NCI-H1105 (cell line): ENCODE measurements at places on chromosomes 6 and 20.

- DNase-seq = no peak
These were observed 16.6 kb downstream of the CHMP4B start for GRCh38 chr20:33827634-33828325.

DNA sequence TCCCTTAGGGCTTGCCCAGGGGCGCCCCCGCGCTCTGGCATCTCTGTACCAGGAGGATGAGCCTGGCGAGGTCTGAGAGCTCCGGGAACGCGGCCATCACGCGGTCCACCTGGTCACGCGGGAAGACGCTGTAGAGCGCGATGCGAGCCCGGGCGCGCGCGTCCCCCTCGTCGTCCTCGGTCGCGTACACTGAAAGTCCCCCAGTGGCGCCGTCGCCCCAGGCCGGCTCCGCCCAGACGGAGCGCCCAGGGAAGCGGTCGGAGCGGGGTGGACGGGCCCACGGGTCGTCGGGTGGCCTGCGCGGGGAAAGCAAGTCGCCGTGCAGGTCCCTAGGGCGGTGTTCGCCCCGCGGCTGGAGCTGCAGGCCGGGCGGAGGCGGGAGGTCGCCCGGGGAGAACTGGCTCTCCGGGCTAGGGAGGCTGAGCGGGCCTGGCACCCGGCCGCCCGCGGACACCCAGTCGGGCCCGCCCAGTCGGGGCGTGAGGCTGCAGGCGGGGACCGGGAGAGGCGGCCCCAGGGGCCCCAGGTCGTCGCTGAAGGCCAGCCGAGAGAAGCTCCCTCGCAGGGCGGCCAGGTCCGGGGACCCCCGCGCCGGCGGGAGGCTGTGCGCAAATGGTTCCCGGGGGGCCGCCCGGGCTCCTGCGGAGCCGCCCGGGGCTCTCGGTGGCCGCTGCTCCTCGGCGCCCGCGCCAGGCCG, 34.0 kb downstream of the ZC3H12D start:
- DNase-seq = no peak

DNA sequence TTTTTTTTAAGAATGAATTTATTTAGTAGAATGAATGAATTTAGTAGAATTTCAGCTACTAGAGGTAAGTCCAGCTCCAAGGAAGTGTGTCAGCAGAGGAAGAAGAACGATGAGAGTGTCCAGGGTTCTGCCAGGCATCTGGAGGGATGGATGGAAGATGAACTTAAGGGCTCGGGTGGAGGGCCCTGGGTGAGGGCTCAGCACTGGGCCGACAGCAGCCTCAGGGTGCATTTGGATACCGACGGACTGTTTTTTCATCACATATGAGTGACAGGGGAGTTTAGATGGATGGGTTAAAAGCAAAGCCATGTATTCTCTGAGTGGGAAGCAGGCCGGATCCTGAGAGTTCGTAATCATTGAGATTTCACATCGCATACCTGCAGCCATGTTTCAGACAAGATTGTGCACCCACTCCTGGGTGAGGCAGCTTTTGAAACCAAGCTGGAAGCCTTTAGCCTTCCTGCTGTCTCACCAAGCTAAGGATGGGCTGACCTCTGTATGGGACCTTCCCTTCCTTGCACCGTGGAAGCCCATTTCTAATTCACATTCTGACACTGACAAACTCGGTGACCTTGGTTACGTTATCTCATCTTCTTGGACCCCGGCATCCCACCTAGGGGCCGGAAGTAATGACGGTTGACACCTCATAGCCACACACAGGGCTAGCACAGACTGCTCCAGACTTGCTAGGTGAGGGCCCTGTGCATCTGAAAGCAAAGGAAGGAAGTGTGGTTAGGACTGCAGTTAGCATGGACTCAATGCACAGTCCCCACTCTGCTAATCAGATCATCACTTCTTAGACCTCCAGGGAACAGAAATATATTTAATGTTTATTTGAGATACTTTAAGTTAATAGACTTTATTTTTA, 228.5 kb downstream of the SLC24A3 start:
- DNase-seq = no peak

DNA sequence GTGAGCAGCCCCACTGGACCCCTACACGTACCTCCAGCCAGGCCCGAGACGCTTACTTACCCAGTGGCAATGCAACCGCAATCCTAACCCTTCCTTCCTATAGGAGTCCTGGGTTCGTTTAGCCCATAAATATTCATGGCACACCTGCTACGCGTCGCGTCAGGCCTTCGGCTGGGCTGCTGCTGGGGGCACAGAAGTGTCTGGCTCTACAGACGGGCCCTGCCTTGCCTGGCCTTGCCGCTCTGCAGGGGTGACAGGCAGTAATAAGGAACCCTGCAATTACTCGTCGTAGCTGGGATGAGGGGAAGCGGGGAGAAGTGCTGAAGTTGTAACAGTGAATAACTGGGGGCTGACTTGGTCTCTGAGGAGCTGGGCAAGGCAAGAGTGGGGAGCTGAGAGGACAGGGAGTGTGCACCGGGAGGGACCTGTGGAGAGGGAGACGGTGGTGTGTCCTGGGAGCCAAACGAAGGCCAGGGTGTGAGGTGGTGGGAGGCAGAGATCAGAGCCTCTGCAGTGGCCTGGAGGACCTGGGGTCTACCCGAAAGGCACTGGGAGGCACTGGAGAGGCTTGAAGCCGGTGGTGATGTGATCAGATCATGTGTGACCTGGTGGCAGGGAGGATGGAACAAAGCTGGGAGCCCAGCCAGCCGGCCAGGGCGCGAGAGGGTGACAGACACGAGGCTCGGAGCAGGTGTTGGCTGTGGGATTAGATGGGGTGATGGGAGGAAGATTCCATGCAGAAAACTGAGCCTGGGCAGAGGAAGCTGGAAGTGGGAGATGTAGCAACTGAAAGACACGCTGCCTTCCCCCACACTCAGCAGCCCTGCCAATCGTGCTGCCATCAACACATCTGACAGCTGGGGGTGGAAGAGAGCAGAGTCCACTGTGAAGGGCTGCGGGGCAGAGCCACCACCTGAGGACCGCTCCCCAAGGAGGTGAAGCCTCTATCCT, 36.4 kb downstream of the PSMG4 start:
- DNase-seq = peak; percentile 66

DNA sequence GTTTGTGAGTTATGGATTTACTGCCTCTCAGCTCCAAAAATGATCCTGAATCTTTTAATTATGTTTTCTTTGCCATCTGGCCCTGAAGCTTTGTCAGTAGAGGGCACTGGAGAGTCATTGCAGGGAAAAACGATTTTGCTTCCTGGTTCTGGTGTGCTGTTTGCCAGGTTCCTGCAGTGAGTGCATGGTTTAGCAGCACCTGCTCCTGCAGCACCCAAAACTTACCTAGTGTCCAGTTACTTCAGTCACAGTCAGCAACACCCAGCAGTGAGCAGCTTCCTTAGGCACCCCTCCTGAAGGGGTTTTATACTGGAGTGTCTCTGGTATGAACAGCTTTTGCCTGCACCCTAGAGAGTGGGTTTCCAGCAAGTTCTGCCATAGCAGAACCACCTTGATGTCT, 6.0 kb upstream of the TRIM26 start:
- DNase-seq = peak; percentile 73
